Activated gamma-delta T cell (primary cell): ENCODE measurements at places on chromosomes 7 and 10.

- no peak for DNase-seq
Measured at GRCh38 chr10:3874990-3875841, 90.2 kb upstream of the KLF6 start.

DNA sequence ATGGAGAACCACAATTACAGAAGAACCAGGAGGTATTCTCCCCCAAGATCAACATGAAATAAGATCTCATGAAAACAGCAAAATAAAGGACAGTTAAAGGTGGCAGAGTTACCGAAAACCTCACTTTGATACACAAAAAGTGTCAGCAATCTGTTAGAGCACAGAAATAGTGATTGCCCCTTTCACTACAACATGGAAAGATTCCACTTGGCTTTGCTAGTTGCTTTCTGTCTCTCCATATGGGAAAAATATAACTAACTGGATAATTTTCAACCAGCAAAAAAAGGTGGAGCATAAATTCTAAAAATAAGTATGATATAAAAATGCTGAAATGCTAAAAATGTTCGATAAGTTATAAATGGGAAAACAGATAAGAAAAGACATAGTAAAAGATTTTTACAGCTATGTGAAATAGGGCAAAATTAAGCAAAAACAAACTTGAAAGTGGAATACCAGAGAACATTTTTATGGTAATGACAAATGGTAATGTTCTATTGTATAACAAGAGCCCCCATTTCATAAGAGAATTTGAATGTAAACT lies 90.2 kb downstream of the GPR85 start:
- DNase-seq, result no peak

GRCh38 chr10:49356944-49357343 lies 38.9 kb downstream of the DRGX start:
- no peak for DNase-seq

DNA sequence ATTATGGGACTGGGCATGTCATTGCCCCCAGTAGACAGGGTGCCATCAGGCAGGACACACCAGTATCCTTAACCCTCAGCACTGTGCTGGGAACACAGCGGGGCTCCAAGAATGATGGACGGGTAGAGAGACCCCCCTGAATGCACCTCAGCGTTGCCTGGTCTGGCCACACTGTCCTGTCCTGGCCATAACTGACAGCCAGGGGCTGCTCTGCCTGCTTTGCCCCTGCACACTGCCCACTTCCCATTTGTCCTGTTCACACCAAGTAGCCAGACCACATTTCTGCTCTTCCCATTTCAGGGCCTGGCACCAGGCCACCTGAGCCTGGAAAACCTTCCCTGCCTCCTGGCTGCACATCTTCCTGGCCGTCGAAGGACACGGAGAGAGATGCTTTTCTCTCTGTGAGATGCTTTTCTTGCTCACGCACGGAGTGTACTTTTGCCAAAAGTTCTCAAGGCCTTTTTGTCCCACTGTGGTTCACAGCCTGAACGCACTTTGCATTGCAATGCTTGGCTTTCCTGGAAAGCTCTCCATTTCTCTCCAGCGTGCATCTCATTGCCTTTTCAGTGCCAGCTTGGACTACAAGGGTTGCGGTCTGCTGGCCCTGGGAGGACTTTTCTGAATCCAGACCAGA lies 131.0 kb upstream of the EEPD1 start:
- DNase-seq, result no peak

- DNase-seq, result no peak
Measured at GRCh38 chr7:132656846-132657776, 80.8 kb upstream of the PLXNA4 start.

GRCh38 chr7:81645435-81645834 lies 124.4 kb downstream of the HGF start:
- no peak for DNase-seq

- no peak for DNase-seq
Measured at GRCh38 chr10:65518379-65518778, 1407.5 kb upstream of the LRRTM3 start.

DNA sequence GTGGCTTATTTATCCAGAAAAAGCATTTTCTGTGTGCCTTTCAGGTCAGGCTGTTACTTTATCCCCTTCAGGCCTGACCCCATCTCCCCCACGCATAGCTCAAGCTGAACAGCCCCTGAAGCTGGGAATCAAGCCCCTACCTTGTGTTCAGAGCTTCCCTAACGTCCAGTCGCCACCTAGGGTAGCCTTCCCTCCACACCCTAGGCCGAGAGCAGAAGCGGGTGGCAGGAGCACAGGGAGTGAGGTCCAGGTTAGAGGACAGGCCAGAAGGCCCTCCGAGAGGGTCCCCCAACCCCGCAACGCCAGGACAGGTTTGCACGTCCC lies 479 bp upstream of the SEMA4G start:
- no peak for DNase-seq

DNA sequence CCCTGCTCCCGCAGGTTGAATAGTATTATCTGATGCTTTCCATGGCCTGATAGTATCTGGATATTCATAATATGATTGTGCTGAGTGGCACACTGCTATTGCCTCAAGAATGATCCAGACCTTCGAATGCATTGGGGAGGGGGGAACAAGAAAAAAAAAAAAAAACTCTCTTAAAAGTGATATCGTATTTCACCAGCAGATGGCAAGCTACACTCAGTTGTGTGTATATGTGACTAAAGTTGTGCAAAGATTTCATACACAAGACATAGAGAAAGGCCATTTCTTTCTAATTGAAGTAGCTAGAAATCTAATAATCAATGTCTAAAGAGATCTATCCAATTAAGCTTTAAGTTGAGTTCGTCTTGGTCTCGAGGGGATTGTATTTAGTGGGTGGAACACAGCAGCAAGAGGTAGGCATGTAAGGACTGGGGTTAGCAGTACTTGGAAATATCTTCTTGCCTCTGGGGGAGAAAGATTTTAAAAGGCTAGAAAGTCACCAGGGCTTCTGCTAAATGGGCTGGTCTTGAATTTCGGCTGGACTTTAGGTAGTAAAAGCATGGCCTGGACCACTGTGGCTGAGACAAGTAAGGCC lies 15.3 kb downstream of the SFRP4 start:
- no peak for DNase-seq

GRCh38 chr7:50867034-50867356 lies 84.3 kb upstream of the GRB10 start:
- DNase-seq, result no peak

DNA sequence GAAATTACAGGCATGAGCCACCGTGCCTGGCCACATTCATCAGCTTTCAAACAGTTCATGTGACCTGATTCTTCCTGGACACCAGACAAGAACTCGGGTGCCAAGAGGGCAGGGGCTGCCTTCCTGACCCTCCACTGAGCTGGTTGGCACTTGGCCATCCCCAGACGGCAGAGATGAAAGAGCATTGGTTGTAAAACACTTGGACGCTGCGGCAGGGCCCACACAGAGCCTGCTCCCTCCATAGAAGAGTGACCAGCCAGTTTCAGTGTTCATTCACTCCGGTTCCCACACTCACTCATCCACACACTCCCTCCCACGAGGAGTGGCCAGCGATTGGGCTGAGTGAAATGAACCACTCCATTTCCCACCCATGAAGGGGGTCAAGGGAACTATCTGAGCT lies 112.3 kb downstream of the ITGB8 start:
- DNase-seq, result no peak

DNA sequence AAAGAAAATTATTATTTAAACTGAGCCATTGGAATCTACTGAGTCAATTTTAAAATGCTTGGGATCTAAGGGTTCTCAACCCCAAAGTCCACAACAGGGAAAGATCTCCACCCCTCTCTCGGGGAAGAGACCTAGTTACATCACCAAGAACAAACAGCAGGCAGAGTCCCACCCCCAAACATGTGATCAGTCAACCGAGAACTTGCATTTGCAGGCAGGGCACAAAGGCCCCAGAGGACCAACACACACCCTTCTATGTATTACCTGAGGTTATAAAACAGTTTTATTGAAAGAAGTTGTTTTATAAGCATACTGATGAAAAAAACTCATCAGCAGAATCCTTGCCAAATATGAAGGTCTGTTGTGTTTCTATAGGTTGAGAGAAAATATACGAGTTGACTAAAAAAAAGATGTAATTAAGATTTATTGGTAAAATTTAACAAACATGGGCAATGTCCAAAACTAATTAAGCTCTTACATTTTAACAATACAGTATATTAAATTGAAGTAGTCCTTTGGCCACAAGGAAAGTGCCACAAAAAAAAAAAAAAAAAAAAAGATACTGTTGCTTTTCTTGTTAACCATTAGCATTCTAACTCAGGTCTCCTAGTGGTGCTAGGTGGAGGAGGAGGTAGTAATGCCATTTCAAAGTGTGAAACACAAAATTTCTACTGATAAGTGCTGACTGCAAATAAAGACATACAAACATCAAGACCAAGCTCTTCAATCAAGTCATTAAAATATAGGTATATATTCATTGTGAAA lies 975 bp upstream of the USP54 start:
- no peak for DNase-seq

DNA sequence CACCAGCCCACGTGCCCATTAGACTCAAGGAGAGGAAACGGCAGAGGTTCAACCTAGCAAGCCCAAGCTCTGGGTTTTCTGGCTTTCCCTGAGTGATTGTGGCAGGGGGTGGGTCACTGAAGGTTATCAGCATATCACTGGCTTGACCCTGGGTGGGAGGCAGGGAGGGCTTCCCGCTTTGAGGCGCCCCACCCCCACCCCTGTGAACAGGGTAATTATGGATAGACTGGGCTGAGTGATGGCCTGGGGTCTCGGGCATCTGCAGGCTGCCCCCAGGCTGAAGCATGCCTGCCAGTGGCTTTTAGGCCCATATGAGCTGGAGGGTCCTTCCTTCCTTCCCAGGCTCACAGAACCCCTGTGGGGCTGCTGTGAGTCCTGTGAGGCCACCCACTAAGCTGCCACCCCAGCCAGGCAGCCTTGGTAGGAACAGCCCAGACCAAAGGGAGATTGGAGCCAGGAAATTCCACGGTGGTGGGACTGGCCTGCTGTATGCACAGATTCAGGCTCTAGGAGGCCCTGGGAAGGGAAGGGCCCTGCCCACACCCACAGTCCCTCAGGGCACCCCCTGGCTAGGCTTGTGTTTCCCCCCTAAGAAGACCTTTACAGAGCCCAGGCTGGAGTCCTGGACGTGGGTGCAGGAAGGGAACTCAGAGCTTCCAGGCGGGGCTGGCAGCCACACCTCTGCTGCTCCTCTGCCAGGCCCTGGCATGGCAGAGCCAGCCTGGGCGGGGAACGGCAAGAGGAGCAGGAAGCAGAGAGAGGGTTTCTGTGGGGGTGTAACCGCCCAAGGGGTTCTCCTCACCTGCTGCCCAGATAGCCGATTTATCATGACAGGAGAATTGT lies 33.1 kb downstream of the GPRIN2 start:
- DNase-seq, result no peak

DNA sequence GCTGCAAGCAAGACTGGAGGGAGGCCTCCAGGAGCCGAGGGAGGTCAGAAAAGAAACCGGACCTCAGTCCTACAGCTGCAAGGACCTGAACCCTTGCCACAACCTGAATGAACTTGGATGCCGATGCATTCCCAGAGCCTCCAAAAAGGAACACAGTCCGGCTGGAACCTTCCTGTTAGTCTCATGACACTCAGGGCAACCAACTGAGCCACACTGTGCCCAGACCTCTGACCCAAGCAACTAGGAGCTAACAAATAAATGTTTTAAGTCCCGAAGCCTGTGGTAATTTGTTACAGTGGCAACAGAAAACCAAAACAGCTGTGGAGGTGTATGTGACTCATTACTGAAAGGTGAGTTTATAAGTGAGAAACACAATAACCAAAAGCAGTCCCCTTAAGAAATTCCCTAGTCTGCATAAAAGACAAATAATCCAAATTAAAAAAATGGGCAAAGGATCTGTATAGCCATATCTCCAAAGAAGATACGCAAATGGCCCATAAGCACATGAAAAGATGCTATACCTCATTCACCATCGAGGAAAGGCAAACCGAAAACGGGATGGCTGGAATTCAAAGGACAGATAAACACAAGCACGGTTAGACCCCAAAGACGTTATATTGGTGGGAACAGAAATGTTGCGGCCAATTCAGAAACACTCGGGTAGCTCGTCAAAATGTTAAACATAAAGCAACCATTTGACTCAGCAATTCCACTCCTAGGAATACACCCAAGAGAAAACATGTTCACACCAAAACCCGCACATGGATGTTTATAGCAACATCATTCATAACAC lies 24.8 kb downstream of the GNA12 start:
- no peak for DNase-seq

- no peak for DNase-seq
Measured at GRCh38 chr7:123773481-123773880, 24.7 kb upstream of the WASL start.

DNA sequence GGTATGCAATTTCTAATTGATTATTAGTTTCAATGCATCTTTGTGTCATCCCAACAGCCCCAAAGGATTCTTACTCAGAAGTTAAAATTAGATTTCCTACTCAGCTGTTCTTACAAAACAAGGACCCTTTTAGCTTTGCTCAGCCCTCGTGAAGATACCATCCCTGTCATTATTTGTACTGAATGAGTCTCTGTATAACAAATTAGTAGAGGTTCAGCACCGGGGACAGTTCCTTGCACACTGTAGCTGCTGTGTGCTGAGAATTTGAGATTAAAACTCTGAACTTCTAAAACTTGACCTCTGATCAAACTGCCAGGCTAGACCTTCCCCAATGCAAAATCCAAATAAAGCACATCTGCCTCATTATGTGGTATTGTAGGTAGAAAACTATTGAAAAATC lies 299.1 kb downstream of the LHFPL3 start:
- no peak for DNase-seq

DNA sequence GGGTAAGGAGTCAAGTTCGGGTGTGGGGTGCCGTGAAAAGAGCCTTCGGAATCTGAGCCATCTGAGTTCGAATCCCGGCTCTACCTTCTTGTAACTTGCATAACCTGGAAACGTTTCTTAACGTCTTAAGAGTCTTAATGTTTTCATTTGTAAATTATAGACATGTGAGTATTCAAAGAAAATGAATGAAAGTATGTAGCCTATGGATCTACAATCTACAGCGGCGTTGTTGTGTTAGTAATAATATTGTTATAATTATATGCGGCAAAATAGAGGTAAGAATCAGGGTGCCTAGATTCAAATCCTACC lies 559 bp downstream of the VTI1A start:
- DNase-seq, result no peak

DNA sequence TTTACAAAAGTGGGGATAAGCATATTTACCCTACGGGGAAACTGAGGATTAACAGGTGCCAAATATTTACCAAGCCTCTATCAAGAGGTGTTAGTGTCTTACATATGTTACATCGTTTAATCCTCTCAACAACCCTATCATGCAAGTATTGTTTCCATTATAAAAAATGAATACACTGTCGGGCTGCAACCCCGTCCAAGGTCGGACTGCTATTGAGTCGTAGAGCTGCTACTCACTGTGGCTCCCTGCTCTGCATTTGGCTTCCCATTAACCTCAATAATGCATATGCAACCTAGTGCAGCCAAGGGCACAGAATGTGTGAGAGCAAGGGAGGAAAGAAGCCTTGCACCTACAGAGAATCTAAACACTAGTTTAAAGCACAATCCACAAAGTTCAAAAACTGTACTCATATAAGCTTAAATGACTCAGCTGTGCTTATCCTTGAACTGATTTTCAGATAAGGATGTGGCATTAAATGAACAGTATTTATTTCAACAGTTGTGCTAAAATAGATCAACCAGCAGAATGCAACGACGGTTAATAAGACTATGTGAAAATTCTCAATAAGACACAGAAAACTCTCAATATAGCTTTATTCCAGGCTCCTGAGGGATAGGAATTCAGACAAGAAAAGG lies 49.9 kb downstream of the UBE2H start:
- no peak for DNase-seq
